ENCODE measurements at places on chromosomes 3 and 15.

DNA sequence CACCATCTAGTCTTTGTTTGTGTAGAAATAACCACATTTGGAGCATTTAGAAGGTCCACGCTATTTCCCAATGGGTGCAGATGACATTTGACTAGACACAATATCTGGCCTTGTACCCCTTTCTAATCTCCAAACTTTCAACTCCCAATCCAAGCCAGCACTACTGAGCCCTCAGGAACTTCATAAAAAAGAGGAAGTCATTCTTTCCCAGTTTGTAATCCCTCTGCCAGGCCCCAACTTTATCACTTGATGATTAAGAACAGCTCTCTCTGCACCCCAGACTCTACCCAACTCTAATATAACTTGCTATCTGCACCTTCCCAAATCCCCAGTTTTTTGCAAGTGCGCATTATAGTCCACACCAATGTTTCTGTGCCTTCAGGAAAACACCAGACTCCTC is 170.2 kb downstream of the KCNMB2 start:
- H3K36me3 ChIP-seq, result no peaks in the 10 kb centered on the region
- H3K4me1 ChIP-seq, result no peaks in the 10 kb centered on the region
- no peak overlapping the region for H3K27ac ChIP-seq
- no peak for DNase-seq

- H3K27me3 ChIP-seq, result no peaks in the 10 kb centered on the region
- H3K4me3 ChIP-seq, result no peak overlapping the region
- no peaks in the 10 kb centered on the region for H3K4me1 ChIP-seq
- H3K36me3 ChIP-seq, result no peaks in the 10 kb centered on the region
Observed at GRCh38 chr3:116920826-116921610, 211.4 kb downstream of the TUSC7 start.

- no peaks in the 10 kb centered on the region for H3K4me1 ChIP-seq
- no peaks in the 10 kb centered on the region for H3K27me3 ChIP-seq
- H3K4me3 ChIP-seq, result no peak overlapping the region
- DNase-seq, result no peak
- H3K36me3 ChIP-seq, result no peaks in the 10 kb centered on the region
Observed at GRCh38 chr15:37289109-37289765, 188.9 kb upstream of the MEIS2 start.

DNA sequence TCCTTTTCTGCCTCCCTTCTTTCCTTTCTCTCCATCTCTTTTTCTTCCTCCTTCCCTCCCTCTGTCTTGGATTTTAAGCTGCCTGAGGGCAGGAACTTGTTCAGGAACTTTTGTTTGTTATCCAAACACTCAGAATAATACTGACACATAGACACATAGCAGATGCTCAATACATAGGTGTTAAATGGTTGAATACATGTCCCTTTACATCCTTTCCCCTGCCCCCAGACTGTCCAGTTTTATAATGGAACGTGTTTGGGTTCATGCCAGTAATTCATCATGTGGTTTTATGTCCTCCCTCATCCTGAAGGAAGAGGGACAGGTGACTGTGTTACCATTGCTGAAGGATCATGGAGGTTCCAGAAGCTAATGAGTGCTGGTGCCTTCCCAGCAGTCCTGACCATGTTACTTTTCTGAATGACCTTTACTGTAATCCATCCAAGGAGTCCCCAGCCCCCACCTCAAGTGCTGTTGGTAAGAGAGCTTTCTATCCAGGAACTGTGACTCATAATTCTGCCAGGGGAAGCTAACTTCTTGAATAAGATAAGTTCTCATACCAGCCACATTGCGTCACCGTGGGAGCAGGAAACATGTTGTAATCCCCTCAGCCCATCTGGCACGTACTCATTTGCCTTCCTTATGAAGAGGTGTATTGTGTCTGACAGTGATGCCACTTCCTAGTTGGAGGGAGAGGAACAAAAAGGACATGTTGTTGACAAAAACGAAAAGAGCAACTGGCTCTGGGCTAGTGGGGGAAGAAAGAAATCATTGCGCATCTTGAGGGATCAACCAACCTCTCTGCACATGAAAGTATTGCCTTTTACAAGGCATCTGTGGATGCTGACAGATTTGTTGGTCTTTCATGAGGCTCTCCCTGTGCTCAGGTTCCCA is 52.4 kb downstream of the IL1RAP start:
- DNase-seq, result peak; percentile 100
- peak overlapping the region; percentile 39 for H3K4me3 ChIP-seq
- peaks cover 17% of the 10 kb centered on the region for H3K4me1 ChIP-seq
- peak overlapping the region; percentile 90 for H3K27ac ChIP-seq

- peak overlapping the region; percentile 18 for H3K4me3 ChIP-seq
- no peaks in the 10 kb centered on the region for H3K27me3 ChIP-seq
- no peaks in the 10 kb centered on the region for H3K4me1 ChIP-seq
Observed at GRCh38 chr15:20341901-20342600, 199.5 kb downstream of the GOLGA6L6 start.

DNA sequence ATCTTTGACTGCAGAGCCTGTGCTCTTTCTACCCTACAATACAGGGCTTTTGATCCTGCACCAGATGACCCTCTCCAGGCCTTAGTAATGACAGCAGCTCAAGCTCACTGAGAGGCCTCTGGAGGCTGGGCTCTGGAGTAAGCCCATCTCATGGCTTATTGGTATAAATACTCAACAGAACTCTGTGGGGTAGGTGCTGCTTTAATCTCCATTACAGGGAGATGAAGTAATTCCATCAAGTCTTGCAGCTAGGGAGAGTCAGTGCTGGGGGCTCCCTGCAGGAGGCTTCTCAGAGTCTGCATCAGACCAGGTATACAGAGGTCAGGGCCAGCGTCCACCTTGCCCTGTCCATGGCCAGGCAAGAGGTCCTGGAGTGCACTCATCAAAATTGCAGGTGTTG is 89.2 kb upstream of the SLC6A11 start:
- H3K27me3 ChIP-seq, result no peaks in the 10 kb centered on the region
- no peak for DNase-seq
- H3K36me3 ChIP-seq, result no peaks in the 10 kb centered on the region
- H3K4me1 ChIP-seq, result no peaks in the 10 kb centered on the region
- H3K27ac ChIP-seq, result no peak overlapping the region

- H3K27me3 ChIP-seq, result peaks cover 2% of the 10 kb centered on the region
- no peaks in the 10 kb centered on the region for H3K4me1 ChIP-seq
- H3K36me3 ChIP-seq, result no peaks in the 10 kb centered on the region
- DNase-seq, result no peak
- no peak overlapping the region for H3K4me3 ChIP-seq
Observed at GRCh38 chr3:124467980-124468902, 262.0 kb upstream of the UMPS start.

DNA sequence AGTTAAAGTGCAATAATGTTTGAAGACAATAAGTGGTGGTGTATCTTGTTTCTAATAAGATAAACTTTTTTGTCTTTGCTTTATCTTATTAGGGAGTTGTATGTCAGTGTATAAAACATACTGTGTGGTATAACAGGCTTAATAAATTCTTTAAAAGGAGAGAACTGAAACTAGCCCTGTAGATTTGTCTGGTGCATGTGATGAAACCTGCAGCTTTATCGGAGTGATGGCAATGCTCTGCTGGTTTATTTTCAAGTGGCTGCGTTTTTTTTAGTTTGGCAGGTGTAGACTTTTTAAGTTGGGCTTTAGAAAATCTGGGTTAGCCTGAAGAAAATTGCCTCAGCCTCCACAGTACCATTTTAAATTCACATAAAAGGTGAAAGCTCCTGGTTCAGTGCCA is 2.7 kb downstream of the RPL15 start:
- H3K27me3 ChIP-seq, result no peaks in the 10 kb centered on the region
- no peak for DNase-seq
- H3K4me3 ChIP-seq, result no peak overlapping the region
- H3K4me1 ChIP-seq, result peaks cover 33% of the 10 kb centered on the region
- peaks cover 22% of the 10 kb centered on the region for H3K36me3 ChIP-seq

GRCh38 chr3:137174514-137174913 is 216.7 kb downstream of the IL20RB start:
- H3K36me3 ChIP-seq, result no peaks in the 10 kb centered on the region
- H3K27ac ChIP-seq, result no peak overlapping the region
- H3K4me3 ChIP-seq, result no peak overlapping the region
- no peaks in the 10 kb centered on the region for H3K4me1 ChIP-seq
- no peak for DNase-seq

- H3K27ac ChIP-seq, result no peak overlapping the region
- H3K4me3 ChIP-seq, result no peak overlapping the region
Observed at GRCh38 chr3:151750181-151750580, 16.5 kb downstream of the AADACL2 start.

GRCh38 chr3:120177151-120177550 is 82.9 kb upstream of the GSK3B start:
- H3K4me1 ChIP-seq, result peaks cover 8% of the 10 kb centered on the region
- DNase-seq, result no peak
- H3K27ac ChIP-seq, result no peak overlapping the region

DNA sequence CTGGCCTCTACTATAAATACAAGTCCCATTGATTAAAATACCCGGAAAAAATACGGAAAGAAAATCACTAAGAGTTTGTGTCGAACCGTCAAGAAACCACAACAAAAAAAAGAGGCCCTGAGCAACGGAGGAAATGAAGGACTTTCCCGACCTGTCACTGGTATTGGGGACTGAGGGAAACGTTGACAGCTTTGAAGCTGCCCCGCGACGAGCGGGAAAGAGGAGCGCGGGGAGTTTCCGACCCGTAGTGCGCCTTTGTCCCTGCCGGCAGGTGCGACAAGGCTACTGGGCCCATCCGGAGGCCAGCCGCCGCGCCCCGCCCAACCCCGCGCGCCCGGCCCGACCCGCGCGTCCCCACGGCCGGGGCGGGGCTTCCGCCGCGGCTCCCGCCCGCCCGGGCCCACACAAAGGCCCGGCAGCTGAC is 416 bp downstream of the PBRM1 start:
- H3K27me3 ChIP-seq, result no peaks in the 10 kb centered on the region
- peaks cover 48% of the 10 kb centered on the region for H3K4me1 ChIP-seq
- H3K27ac ChIP-seq, result peak overlapping the region; percentile 89
- H3K4me3 ChIP-seq, result peak overlapping the region; percentile 82
- peak; percentile 63 for DNase-seq

- H3K27ac ChIP-seq, result no peak overlapping the region
- no peaks in the 10 kb centered on the region for H3K36me3 ChIP-seq
- no peaks in the 10 kb centered on the region for H3K27me3 ChIP-seq
- no peak for DNase-seq
Observed at GRCh38 chr15:62362608-62363007, 197.5 kb upstream of the C2CD4B start.

DNA sequence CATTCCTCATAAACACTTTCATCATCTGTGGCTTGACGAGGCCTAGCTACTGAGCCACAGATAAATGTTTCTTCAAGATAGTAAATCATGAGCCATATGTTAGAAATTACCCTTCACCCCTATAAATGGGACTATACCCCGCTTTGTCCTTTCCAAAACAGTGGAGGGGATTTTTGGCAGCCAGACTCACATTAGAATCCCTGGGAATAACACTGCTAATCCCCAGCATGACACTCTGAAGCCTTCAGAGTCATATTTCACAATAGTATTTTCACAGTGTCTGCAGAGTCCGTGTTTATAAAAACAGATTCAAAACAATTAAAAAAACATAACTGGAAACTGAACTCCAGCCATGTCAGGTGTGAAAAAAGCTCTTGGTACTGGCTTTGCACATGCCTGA is 271.6 kb downstream of the ERC2 start:
- H3K4me3 ChIP-seq, result no peak overlapping the region
- H3K36me3 ChIP-seq, result no peaks in the 10 kb centered on the region
- no peak overlapping the region for H3K27ac ChIP-seq
- H3K27me3 ChIP-seq, result no peaks in the 10 kb centered on the region

DNA sequence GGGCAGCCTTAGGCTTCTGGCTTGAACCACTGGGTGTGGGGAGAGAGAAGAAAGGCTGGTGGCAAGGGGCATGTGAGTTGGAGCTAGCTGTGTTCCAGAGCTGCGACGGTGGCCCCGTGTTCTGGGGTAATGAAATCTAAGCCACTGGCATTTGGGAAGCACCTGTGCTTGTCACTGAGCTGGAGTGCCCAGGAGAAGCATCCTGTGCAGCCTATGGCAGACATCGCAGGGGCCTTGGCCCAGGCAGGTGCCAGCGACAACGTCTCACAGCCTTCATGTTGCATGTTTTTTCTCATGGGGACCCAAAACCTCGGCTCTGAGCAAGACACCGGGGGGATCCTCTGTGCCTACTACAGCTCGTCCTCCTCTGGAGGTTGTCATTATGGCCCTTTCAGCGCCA is 91.1 kb upstream of the PLXNA1 start:
- DNase-seq, result no peak
- no peak overlapping the region for H3K27ac ChIP-seq
- H3K4me1 ChIP-seq, result no peaks in the 10 kb centered on the region
- H3K27me3 ChIP-seq, result peaks cover 66% of the 10 kb centered on the region
- no peaks in the 10 kb centered on the region for H3K36me3 ChIP-seq

DNA sequence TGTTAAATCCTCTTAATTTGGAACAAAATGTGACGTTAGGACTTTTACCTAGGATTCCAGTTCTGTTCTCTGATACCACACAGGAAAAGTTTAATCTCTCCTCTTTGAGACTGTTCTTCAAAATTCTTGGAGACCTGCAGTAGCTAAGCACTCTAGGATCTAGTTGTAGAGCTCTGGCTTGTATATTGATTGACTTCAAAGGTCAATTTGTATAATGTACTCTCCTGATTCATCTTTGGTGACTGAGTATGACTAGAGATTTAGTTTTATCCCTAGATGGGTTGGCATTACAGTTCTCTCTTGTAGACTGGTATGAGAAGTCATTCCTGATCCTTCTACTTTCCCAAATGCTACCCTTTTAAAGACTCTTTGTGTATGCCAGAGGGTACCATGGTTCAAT is 168.4 kb upstream of the TPRG1 start:
- H3K27ac ChIP-seq, result no peak overlapping the region
- DNase-seq, result no peak
- H3K4me1 ChIP-seq, result no peaks in the 10 kb centered on the region
- H3K27me3 ChIP-seq, result no peaks in the 10 kb centered on the region
- no peak overlapping the region for H3K4me3 ChIP-seq

- H3K36me3 ChIP-seq, result no peaks in the 10 kb centered on the region
- H3K27me3 ChIP-seq, result peaks cover 28% of the 10 kb centered on the region
- no peak overlapping the region for H3K27ac ChIP-seq
- DNase-seq, result no peak
Observed at GRCh38 chr15:25859838-25860645, 3.1 kb downstream of the ATP10A start.

DNA sequence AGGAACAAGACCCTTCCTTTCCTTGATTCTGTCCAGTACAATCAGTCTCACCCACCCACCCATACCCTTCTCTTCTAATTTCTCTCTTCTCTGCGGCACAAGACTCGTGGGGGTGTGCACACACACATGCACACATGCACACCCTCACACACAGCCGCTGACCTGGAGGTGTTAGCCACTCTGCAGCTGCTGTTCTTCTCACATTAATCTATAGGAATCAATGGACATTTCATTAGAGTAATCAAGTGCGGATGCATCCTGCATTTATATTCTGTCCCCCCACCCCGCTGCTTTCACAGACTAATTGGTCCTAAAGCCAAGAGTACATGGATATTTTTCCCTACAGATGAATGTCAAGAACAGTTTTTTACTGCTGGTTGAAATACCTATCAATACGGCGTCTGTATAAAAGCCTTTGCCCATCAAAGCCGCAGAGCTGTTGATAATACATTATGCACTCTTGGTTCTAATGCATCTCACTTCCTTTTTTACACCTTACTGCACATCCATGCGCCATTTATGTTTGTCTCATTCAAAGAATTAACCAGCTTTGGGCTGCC is 186.5 kb upstream of the ONECUT1 start:
- H3K36me3 ChIP-seq, result no peaks in the 10 kb centered on the region
- H3K4me3 ChIP-seq, result no peak overlapping the region
- DNase-seq, result no peak
- no peaks in the 10 kb centered on the region for H3K4me1 ChIP-seq

GRCh38 chr3:122810734-122811133 is 15.9 kb downstream of the SLC49A4 start:
- peaks cover 46% of the 10 kb centered on the region for H3K36me3 ChIP-seq
- H3K27me3 ChIP-seq, result no peaks in the 10 kb centered on the region
- DNase-seq, result no peak
- H3K4me3 ChIP-seq, result no peak overlapping the region
- H3K27ac ChIP-seq, result no peak overlapping the region
